ENCODE measurements at places on chromosomes 4 and X.

- ATAC-seq = peak; percentile 27
These were observed 50.9 kb upstream of the PRDX4 start for GRCh38 chrX:23616361-23616760.

GRCh38 chrX:40263014-40263560, 165.3 kb upstream of the BCOR start:
- peak; percentile 14 for ATAC-seq

GRCh38 chrX:125628435-125628834, 308.8 kb downstream of the TEX13C start:
- ATAC-seq = peak; percentile 23

DNA sequence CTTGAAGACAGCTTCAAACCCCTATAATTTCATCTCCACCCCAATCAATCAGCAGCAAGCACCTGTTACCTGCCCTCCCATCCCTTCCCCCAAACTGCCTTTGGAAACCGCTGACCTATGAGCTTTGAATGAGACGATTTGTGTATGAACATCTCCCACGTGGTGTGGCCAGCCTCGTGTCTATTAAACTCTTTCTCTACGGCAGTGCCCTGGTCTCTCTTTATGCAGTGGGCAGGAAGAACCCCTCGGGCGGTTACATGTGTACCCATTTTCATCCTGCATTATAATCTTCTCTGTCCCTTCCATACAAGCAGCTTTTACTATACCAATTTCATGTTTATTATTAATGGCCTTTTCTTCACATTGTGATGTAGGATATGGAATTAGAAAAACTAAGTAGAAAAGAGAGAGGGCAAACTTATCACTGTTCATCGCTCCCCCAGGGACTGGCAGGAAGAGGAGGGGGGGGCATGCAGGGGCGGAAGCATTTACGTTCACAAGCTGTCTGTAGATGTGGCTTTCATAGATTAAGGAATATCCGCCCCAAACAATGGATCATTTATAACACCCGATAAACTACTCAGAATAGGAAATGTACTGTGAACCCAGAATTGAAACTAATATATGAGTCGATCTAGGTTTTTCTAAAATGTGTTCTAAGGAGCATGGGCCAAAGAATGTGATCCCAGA, 95.5 kb upstream of the ZNF518B start:
- ATAC-seq = no peak

GRCh38 chr4:136651932-136652331, 880.4 kb downstream of the PCDH18 start:
- ATAC-seq = no peak

GRCh38 chrX:48800574-48801279, 1.1 kb upstream of the HDAC6 start:
- ATAC-seq = no peak

DNA sequence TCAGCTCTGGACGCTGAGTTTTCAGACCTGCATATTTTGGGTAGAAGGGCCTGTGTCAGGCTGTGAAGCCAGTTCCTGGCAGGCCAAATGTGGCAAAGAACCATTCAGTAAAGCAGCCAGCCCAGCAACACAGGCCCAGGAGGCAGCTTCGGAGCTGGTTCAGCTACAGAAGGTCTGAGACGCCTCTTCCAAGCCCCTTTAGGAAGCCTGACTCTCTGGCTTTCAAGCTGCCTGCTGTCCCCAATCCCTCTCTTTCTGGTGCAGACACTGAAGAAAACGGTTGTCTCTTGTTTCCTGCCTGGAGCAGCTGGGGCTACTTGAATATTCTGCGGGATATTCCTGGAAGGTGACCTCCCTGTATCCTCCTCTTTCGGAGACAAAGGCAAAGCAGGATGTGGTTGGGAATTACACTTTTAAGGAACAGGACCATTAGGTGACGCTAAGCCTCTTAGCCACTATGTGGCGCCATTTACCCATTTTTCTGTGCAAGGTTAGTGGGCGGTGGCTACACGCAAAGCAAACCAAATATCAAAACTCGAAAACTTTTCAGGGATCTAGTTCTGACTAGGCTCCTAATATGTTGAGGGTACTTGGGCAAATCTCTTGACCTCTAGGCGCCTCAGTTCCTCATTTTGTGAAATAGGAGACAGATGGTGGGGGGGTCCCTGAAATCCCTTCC, 47.2 kb upstream of the LAS1L start:
- ATAC-seq = peak; percentile 82

DNA sequence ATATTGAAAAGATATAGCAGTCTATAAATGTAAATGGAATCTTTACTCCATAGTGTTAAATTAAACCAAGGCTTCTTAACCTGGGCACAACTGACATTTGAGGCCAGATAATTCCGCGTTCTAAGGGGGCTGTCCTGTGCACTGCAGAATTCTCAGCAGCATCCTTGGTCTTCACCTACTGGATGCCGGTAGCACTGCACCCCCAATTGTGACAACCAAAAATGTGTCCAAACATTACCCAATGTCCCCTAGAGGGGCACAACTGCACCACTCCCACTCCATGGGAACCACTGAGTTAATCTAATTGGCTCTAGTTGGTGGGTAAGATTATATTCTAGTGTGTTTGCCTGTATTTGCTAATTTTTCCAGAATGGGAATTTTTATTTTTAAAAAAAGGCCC, 16.6 kb downstream of the AP1S2 start:
- no peak for ATAC-seq

- no peak for ATAC-seq
These were observed 3.7 kb downstream of the ADD1 start for GRCh38 chr4:2847302-2847871.

DNA sequence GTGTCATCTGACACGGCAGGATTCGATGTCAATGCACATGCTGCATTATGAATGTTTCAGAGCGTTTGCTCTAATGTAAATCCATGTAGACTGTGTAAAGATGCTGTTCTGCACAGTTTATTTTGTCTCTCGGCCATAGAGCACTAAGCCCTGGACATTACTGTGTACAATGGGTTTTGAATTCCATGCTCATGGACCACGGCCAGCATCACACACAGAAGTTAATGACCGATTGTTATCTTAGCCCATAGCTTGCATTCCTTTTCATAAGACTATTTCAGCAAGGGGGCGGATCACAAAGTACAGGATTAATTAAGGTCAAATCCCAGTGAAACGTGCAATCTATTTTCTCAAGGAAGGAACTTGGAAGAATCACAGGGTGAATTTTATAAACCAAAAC, 286.1 kb upstream of the TENM3 start:
- ATAC-seq = peak; percentile 88

GRCh38 chr4:128364565-128364964, 77.0 kb upstream of the PGRMC2 start:
- no peak for ATAC-seq

- ATAC-seq = peak; percentile 27
These were observed 19.6 kb upstream of the SOWAHD start for GRCh38 chrX:119738742-119739141.

DNA sequence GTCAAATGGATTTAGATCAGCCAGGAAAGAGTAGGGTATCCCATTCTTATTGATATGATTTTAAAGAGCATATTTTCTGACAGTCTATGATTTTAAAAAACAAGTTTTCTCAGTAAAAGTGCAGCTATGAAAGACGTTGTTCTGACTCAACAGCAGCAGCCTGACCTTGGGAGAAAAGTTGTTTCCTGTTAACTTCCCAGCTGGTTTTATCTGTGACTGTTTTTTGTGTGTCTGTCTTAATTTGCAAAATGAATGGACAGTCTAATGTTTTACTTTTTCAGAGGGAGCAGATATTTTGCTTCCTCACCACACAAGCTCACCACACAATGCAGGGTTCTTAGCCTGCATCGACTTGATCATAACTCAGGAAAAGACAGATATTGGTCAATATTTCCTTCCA, 764 bp upstream of the MTHFD2L start:
- ATAC-seq = peak; percentile 2

DNA sequence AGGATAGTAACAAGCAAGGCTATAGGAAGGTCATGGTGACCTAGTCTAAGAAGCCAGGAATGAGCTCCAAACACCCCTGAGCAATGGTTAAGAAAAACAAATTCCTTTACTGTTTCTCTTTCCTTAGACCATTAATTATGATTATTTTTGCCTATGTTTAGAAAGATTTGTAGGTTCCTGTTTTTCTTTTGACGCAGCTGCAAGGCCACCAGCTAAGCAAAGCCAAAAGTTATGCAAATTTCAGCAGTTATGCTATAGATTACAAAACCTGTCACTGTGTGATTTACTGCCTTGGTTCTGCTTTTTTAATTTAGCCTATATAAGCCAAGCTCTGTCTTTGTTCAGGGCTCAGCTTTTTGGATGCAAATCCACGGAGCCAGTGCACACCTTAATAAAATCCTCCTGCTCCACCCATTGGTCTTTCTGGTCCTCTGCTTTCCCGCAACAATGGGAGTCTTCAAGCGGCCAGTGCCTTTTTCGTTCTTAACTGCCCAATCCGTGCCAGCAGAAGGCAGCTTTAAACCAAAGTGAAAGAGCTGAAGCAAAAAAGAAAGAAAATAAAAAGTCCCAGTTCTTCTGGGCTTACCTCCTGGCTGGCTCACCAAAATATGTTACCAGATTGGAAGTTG, 1.4 kb upstream of the CEP135 start:
- no peak for ATAC-seq
